ENCODE measurements at places on chromosomes 5 and 9.

- no peak for DNase-seq
Measured at GRCh38 chr5:149024943-149025342, 37.9 kb downstream of the SH3TC2 start.

- DNase-seq: no peak
Measured at GRCh38 chr5:164119806-164120447, 614.5 kb downstream of the MAT2B start.

GRCh38 chr9:2024888-2025782 is 10.0 kb downstream of the SMARCA2 start:
- peak; percentile 51 for DNase-seq

DNA sequence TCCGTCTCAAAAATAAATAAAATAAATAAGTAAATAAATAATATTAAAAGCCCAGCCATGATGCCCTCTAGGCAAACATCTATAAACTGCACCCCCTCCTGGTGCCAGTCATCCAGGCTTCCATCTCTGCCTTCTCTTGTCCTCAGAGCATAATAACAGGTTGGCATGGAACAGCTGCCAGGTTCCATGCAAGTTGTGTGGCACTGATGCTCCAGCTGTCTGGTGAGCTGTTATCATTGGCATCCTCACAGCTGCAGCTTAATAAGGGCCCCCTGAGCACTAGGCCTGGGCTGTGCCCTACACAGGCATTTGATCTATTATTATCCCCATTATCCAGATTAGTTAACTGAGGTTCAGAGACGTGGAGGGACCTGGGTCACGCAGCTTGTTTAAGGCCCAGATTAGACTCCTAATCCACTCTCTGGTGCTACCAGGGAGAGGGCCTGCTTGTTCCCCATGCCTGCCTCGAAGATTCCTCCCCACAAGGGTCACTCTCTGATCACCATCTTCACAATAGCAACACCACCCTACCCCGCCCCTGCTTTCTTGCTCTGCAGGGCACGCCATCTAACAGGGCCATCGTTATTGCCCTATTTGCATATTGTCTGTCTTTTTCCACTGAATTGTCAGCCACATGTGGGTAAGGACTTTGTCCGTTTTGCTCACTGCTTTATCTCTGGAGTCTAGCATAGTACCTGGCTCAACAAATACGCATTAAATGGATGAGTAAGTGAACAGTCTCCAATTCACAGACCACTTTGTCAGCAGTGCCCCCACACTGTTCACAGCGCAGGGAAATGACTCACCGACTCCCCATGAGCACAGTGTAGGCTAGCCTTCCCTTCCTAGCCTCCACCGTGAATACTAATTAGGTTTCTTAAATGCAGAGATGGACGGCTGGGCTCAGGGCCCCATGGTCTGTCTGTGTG is 1.5 kb upstream of the DNM1 start:
- no peak for DNase-seq

GRCh38 chr5:128380337-128380736 is 157.7 kb downstream of the FBN2 start:
- DNase-seq: no peak

- DNase-seq: no peak
Measured at GRCh38 chr9:123725389-123725788, 204.5 kb downstream of the DENND1A start.

- no peak for DNase-seq
Measured at GRCh38 chr5:79475152-79475466, 38.8 kb downstream of the HOMER1 start.

DNA sequence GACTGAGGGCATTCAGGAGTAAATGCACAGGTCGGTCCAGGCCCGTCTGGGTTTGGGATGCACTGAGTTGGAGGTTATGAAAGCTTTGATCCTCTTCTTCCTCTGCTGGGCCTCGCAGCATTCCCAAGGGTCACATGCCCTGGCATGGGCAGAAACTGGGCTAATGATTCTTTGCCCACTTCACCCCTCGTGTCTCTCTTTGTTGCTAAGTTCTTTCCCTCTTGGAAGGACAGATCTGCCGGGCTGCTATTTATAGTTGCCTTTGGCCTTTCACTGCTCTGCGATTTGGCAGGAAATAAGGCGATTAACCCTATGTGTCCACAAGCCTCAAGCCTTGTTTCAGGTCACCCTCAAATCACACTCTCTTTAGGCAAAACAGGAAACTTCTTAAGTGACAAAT is 66.9 kb downstream of the ENTREP1 start:
- DNase-seq: no peak

DNA sequence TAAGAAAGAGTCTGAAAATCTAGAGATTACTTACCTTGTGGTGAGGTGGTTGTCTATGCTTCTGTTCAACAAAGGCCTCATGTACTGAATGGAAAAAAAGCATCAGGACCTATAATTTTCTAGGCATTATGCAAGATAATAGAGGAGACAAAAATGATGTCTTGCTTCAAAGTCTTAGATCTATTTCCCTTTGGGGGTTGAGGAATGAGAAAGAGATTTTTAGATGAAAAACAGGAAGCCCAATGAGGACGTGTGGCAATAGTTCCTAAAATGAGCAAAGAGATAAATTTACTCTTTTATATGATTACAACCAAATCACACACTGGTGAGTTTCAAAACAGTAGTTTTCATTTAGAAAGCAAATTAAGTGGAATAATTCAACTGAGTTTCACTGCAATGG is 99.5 kb downstream of the GHR start:
- DNase-seq: no peak

GRCh38 chr5:137192293-137192743 is 306.8 kb downstream of the SPOCK1 start:
- no peak for DNase-seq

DNA sequence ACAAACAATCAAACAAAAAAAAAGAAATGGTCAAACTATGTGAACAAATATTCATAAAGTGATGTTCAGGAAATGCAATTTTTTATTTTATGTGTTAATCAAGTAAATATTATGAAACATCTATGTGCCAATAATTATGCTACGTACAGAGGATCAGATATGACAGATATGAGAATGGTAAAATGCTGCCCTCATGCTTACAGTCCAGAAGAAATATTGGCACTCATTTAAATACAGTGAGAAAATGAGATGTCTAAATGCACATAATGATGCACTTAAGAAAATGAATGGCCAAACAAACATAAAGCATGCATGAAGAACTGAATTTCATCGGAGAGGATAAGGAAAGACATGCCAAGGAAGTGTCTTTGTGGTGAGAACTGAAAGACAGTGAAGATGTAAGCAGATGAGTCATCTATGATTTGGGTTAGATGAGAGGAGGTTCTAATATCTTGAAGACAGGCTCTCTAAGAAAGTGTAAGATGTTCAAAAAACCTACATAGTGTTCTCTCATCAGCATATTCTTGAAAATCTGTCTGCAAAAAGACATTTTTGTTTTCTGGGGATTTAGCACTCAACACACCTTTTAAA is 1231.1 kb upstream of the ACO1 start:
- no peak for DNase-seq

DNA sequence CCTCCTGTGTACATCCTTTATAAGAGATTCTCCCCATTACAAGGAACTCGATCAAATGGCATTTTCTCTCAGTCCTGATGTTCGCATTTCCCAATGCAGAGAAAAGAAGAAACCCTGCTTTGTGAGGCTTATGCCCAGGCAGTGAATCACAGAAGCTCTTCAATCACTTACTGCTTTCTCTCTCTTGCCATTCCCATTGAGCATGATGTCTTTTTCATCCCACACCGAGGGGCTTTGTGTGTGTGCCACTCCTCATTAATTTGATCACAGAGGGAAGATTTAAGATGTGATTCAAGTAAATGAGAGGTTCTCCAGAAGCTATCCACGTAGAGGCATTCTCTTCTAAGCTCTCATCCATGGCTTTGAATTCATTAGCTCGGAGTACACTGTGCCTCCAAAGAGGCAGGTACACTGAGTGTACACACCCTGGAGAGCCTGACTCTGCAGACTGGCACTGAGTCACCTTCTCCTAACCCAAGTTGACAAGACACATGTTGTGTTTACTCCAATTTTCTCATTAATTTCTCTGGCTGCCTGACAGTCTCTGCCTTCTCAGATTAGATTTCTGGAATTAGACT is 45.4 kb downstream of the MFAP3 start:
- no peak for DNase-seq

DNA sequence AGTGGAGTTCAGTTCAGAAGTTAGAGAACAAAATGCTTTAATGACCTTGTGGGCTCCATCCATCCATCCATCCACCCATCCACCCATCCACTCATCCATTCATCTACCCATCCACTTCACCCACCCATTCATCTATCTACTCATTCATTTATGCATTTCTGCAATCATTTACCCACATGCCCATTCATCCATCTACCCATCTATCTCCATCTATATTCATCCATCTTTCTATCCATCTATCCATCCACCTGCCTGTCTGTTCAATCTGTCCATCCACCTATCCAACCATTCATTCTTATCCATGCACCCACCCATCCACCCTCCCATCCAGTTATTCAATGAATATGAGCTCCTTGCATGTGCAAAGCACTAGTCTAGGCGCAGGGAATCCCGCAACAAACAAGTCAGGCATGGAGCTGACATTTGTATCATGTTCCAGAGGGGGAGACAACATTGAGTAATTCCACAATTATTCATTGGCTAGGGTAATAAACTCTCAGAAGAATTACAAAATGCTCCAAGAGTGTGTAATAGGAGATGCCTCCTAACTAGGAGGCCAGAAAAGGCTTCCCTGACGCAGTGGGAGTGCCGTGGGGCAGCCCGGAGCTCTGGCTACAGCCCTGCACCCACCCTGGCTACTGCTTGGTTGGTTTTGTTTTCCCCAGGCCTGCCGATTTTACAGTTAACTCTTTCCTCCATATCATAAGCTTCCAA is 211.2 kb downstream of the NXNL2 start:
- DNase-seq: no peak

GRCh38 chr9:78026947-78027346 is 4.7 kb downstream of the GNAQ start:
- no peak for DNase-seq

DNA sequence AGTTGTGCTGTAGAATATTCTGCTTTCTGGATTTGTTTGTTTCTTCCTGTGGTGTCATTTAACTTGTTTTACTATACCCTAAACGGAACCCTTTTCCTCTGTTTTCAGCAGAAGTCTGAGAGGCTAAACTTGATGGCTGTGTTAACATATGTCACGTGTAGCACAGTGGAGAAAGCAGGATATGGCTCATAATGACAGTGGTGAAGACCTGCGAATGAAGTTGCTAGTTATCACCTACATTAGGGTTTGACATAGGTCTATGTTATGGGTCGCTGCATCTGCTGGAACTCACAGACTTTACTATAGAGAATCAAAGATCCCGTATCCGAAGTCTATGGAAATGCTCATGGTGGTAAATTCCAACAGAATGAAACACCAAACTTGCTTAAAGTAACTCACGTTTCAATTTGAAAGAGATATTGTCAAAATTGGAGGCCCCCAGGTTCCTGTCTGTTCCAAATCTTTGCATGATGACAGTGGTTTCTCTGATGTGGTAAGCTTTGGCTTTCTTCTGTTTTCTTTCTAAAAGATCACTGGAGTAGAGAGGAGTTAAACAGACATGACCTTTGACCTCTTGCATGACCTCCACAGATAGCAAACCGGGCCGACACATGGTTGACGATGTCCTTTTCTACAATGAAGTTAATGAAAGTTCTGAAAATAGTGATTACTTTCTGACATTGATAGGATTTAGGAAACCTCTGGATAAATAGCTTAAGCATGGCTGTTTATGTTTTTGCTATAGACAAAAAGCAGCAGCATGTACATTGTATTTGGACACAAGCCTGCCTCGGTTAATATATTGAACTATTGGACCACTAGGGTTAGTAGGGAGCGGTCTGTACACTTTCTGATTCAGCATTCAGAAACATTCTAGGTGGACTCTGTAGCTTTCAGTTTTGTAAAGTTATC is 3.1 kb upstream of the CATSPER3 start:
- no peak for DNase-seq

GRCh38 chr5:17831279-17831678 is 197.0 kb downstream of the TAF11L14 start:
- no peak for DNase-seq

DNA sequence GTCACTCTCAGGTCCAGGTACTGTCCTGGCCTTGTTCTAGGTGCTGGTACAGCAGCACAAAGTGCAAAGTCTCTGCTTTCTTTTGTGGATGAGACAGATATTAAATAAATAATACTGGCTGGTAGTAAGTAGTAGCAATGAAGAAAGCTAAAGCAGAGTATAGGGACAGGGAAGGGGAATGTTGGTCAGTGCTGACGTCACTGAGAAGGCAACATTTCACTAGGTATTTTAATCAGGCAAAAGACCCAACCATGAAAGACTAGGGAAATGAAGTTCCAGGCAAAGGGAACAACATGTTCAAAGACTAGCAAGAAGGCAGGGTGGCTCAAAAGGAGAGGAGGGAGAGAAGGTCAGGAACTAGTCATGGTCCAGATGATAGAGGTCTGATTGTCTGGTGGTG is 388.2 kb downstream of the YTHDC2 start:
- no peak for DNase-seq

- no peak for DNase-seq
Measured at GRCh38 chr5:4196744-4197143, 601.1 kb downstream of the IRX1 start.

DNA sequence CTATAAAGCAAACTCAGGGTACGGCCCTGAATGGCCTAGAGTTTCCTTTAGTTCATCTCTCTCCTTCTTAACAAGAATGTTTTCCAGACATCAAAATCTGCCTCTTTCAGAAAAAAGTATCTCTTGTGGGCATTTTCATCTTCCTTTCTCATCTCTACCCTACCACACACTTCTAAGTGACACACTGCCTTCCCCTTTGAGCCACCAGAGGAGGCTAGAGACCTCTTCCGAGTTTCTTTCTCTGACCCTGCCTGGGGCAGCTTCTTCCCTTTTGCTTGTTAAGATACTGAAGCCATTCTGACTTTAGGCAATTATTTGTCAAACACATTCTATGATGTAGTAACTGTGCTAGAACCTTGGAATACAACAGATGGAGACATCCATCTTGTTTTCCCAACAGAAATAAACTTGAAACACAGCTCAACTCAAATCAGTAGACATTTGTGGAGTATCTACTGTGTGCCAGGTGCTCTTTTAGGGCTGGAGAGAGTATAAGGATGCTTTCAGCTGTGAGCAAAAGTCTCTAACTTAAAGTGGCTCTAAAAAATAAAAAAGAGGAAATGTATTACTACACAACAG is 8.6 kb upstream of the SV2C start:
- DNase-seq: peak; percentile 54

DNA sequence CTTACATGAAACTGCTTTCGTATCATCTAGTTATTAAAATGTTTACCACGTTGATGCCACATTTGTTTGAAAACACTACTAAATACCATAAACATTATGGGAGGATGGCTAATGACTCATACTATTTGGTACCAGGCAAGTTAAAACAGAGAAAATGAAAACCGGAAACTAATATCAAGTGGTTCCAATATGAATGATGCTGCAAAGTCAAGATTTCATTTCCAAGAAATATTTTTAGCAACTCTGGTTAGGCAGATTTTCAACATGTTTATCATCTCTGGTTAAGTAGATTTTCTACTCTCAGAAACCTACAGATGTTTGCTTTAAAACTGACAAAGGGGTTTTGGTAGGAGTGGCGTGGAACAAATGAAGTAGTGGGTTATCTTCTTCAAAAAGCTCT is 4.9 kb upstream of the F2R start:
- DNase-seq: no peak
